Endothelial cell of umbilical vein (primary cell): ENCODE measurements at places on chromosomes 3 and 15.

DNA sequence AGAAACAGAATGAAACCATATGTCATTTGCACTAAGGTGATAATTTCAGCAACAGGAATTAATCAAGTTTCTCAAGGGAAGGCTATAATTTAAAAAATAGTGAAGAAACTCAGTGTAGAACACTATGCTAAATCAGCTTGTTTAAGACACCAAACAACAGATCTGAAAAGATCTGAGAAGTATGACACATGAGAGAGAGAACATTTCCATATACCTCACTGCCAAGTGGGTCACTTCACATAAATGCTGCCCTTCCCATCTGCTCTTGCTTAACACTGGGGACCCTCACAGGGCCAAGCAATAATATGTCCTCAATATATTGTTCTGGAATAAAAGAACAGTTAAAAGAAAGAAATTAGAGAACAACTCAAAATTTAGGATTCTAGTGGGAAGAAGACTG lies 45.6 kb upstream of the CHMP2B start:
- no peak for DNase-seq

DNA sequence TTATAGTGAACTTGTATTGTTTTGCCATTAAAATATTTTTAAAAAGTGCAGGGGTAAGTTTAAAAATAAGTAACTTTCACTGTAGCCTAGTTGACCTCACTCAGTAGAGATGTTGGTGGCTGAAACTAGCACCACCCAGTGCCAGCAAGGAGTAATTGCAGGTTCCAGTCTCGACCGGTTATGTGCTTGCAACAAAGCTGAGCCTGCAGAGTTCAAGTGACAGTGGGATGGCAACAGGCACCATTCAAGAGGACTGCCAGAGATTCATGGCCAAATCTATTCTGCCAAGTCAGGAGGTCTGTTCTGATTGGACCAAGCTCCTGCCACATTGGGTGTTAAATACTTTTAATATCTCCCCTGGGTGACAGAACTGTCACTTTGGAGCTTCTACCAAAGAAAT lies 2.7 kb downstream of the ADAMTS7 start:
- peak; percentile 37 for DNase-seq

DNA sequence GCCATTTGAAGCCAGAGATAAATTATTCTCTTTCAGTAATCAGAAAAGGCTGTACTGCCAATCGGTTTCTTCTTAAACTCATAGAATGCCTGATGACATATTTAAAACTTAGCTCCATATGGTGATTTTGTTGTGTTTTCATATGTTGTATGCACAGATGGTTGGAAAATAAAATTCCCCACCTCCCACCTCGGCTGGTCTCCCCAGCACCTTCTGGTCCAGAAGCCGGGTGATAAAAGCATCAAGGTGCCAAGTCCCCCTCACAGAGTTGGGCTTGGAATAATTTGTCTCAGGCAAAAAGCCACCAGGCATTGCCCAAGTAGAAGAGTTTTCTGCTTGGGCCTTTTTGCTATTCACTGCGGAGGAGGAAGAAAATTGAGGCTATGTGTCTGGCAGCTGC lies 18.4 kb downstream of the LARS2 start:
- DNase-seq, result no peak

DNA sequence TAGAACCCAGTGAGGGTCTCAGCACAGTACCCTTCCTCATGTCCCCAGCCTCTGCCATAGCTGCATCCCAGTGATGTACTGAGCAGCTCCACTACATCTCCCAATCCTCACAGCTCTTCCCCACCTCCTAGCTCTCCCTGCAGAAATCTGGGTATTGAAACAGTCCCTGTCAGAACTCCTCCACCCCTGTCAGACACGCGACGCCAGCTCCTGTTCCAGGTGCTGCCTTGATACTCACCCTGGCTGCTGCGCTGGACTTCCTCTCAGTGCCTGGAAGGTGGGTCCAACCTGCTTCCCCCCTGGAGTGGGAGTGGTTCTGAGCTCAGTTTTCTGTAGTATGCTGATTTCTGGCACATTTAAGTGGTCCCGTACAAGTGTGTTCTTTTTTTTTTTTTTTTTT lies 160.9 kb upstream of the SLCO3A1 start:
- no peak for DNase-seq

DNA sequence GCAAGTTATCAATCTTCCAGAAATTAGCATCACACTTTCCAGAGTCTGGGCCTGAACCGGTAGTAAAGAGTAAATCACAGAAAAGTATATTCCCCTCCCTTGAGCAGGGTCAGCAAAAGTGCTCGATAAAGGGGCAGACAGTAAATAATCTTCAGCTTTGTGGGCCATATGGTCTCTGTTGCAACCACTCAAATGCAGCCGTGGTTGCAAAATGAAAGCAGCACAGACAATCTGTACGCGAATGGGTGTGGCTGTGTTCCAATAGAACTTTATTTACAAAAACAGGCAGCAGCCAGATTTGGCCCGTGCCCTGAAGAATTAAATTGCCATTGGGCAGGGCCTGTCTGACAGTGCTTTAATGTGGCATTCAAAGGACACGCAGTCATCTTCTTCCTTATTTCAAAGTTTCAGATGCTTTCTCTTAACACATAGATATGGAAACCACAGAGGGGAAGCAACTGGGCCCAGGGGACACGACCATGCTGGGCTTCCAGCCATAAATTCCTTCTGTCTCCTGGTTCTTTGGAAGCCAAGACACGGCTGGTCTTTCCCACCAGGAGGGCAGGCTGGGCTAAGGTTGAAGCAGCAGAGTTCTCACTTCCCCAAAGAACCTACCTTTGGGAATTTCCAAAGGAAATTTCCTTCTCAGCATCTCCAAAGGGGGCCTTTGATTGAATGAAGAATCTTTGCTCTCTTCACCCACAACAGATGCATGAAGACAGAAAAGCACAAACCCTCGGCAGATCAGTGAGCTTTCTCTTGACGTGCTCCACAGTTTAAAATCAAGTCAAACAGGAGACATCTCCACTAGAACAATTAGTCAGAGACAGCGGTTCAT lies 489.8 kb upstream of the PROK2 start:
- no peak for DNase-seq

DNA sequence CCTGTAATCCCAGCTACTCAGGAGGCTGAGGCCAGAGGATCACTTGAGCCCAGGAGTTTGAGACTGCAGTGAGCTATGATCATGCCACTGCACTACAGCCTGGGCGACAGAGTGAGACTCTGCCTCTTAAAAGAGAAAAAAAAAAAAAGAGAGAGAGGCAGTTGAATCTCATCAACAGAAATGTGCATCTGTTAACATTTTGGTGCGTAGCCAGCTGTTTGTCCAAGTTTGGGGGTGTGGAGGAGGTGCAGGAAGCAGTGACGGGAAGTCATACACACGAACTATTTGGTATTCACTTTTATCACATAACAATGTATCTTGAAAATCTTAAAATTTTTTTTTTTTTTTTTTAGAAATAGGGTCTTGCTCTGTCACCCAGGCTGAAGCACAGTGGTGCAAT lies 18.2 kb upstream of the CEMIP start:
- no peak for DNase-seq

- DNase-seq, result no peak
Measured at GRCh38 chr15:57356178-57356577, 20.1 kb upstream of the CGNL1 start.

DNA sequence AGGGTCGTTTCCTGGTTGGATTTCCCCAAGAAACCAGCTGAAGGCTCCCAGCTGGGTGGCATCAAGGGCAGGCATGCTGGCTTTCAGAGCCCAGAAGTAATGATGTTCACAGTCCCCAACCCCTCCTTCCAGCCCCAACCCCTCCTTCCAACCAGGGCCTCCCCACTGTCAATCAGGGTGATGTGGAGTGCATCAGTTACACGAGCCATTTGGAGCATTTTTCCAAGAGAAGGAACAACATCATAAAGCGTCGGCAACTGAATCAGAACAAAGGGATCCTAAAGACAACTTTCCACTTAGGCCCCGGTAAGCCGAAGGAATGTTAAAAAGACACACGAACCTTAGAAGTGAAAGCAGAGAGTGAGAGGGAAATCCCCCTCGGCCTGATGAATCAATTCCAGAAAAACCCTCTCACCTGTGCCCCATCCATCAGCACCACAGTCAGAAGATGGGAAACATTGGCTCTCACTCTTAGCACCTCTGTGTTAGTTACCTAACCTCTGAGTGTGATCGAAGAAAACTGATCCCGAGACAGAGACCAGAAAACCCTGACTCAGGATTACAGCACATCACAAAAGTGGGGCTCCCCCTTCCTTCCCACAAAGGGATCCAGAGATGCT lies 101.2 kb upstream of the WNT5A start:
- DNase-seq, result no peak

DNA sequence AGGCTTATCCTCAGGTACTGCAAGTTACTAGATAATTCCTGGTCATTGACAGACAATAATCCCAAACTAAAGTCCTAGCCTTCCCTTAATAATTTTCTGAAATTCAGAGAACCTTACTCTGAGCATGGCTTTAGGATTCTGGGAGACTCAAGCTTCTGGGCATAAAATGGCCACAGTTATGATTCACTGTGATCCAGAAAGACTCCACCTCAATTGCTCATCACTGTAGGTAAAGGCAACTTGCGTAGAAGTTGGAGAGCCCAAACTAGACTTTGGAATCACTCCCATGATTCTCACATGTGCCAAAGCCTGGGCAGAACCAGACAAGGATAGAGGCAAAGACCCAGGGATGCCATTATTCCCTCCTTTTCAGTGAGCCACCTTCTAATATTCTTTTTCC lies 195.3 kb downstream of the OSBPL10 start:
- no peak for DNase-seq
